ENCODE measurements at places on chromosomes 1 and 21. TPM values are rescaled to one million over a fixed set of nuclear protein-coding genes. Genes with fewer than 3 reads are reported as not detected.

GRCh38 chr1:240320659-240321058, 229.0 kb downstream of the FMN2 start:
- no peaks in the 10 kb centered on the region for H3K36me3 ChIP-seq
- H3K4me1 ChIP-seq = no peaks in the 10 kb centered on the region
- H3K4me3 ChIP-seq = no peak overlapping the region
- H3K27ac ChIP-seq = no peak overlapping the region

DNA sequence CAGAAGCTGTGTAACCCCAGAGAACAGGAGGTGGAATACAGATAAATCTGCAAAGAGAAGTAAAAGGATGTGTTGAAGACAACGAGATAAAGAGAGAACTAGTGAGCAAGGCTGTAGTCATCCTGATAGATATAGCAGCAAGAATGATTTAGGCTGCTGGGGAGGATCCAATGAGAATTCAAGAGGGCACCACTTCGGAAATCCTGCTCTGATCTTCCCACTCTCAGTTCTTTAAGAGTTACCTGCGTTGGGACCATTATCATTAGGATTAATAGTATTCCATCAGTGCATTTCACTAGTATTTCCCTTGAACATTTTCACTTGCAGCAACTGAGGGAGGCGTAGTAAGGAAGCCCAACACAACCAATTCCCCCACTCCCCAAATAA, at the start of gene BRINP3:
TSS of gene BRINP3 (minus strand) at position 103 of the 387 bp plus-strand sequence.
- no peak for DNase-seq
- no peak within 1 kb of the TSS for H3K27ac ChIP-seq
- no peaks in the 10 kb centered on the region for H3K36me3 ChIP-seq
- peaks cover 39% of the 10 kb centered on the region for H3K27me3 ChIP-seq
- no peak within 1 kb of the TSS for H3K4me3 ChIP-seq
- H3K4me1 ChIP-seq = peaks cover 5% of the 10 kb centered on the region

DNA sequence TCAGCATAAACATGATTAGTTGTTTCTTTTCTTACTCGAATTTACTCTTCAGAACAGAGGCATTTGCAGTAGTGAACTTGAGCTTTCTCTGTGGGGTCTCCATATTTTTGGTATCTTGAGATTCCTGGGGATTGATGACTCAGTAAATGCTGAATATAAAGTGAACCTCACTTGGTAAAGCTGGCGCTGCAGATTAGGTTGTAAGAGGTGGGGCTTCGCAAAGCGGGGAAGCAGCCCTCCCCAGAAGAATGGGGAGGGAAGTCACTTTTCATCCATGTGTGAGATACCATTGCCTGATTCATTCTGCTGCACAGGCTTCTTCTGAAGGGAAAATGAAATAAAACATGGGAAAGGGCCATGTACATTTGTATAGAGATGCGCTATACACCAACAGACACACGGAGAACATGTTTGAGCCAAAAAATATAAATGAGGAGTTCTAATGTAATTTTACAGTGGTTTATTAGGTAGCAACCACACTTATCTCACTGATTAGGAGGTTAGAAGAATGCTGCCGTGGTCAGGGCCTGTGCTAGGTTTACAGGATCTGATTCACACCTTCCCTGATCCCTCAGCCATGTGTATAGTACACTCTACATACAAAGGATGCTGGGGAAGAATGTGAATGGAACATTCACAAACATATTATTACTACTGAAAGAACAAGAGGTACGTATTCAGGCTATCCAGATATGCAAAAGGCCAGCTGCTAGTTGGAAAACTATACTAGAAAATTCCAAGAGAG, 63.5 kb downstream of the DNTTIP2 start:
- no peak overlapping the region for H3K27ac ChIP-seq
- H3K4me1 ChIP-seq = peaks cover 13% of the 10 kb centered on the region
- H3K27me3 ChIP-seq = no peaks in the 10 kb centered on the region
- H3K4me3 ChIP-seq = no peak overlapping the region

DNA sequence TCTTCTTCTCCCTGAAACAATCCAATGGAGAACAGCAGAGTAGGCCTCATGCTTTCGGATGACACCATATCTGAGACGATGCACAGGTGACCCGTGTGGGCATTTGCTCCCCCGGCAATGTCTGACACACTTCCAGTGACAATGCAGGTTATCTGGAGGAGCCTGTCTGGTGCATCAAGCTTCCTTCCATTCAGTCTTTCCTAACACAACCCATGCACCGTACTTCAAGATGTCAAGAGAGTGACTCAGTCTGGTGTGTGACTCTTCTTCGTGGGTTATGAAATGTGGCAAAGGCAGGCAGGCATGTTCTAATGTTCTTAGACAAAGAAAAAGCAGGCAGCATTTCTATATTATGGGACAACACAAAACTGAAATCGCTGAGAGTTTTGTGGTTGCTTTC, 159.1 kb downstream of the EDEM3 start:
- H3K27me3 ChIP-seq = peaks cover under 1% of the 10 kb centered on the region
- H3K27ac ChIP-seq = no peak overlapping the region
- H3K36me3 ChIP-seq = no peaks in the 10 kb centered on the region
- DNase-seq = no peak
- no peaks in the 10 kb centered on the region for H3K4me1 ChIP-seq
- no peak overlapping the region for H3K4me3 ChIP-seq

CCDC30 gene
- 0.68 TPM for total RNA-seq

- no peak overlapping the region for H3K4me3 ChIP-seq
- H3K36me3 ChIP-seq = peaks cover 42% of the 10 kb centered on the region
- H3K4me1 ChIP-seq = peaks cover 12% of the 10 kb centered on the region
- no peaks in the 10 kb centered on the region for H3K27me3 ChIP-seq
- no peak for DNase-seq
These were observed 23.7 kb downstream of the SKI start for GRCh38 chr1:2251786-2252185.

DNA sequence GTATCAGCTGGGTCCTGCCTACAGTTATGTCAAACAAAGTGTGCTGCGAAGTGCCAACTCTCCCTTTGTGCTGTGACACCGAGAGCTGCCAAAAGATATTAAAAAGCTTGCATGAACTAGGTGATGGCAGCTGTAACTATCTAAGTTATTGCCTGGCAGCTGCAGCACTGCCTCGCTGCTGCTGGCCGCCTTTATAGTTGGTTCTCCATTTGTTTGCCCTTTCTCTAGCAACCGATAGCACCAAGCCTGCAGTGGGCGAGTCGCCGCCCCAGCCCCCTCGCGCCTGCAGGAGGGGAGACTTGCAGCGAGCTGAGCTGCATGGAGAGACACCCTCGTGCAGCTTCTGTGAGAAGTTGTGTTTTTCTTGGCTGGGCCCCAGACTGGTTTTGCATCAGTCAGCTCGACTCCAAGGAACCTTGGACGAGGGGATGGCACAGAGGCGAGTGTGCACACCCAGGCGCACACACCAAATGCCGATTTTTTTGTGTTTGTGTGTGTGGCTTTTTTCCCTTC, 330.6 kb downstream of the RPS6KC1 start:
- H3K4me3 ChIP-seq = no peak overlapping the region
- no peaks in the 10 kb centered on the region for H3K36me3 ChIP-seq
- no peaks in the 10 kb centered on the region for H3K4me1 ChIP-seq
- no peak for DNase-seq

HLX gene
- total RNA-seq = 5.7 TPM

GRCh38 chr21:15221799-15222386, 157.1 kb upstream of the NRIP1 start:
- no peaks in the 10 kb centered on the region for H3K36me3 ChIP-seq
- H3K4me3 ChIP-seq = no peak overlapping the region
- no peak for DNase-seq
- H3K27me3 ChIP-seq = no peaks in the 10 kb centered on the region

C1orf53 gene
- total RNA-seq = 1.3 TPM

- H3K27ac ChIP-seq = no peak overlapping the region
- peaks cover 49% of the 10 kb centered on the region for H3K4me1 ChIP-seq
- no peak for DNase-seq
- H3K36me3 ChIP-seq = peaks cover 23% of the 10 kb centered on the region
- H3K4me3 ChIP-seq = no peak overlapping the region
These were observed 55.3 kb downstream of the MAN1C1 start for GRCh38 chr1:25671929-25672328.

GRCh38 chr1:32239337-32239736, 7.7 kb upstream of the FAM167B start:
- peaks cover 2% of the 10 kb centered on the region for H3K36me3 ChIP-seq
- no peaks in the 10 kb centered on the region for H3K27me3 ChIP-seq
- H3K27ac ChIP-seq = no peak overlapping the region
- peaks cover 13% of the 10 kb centered on the region for H3K4me1 ChIP-seq
- peak overlapping the region; percentile 85 for H3K4me3 ChIP-seq

DNA sequence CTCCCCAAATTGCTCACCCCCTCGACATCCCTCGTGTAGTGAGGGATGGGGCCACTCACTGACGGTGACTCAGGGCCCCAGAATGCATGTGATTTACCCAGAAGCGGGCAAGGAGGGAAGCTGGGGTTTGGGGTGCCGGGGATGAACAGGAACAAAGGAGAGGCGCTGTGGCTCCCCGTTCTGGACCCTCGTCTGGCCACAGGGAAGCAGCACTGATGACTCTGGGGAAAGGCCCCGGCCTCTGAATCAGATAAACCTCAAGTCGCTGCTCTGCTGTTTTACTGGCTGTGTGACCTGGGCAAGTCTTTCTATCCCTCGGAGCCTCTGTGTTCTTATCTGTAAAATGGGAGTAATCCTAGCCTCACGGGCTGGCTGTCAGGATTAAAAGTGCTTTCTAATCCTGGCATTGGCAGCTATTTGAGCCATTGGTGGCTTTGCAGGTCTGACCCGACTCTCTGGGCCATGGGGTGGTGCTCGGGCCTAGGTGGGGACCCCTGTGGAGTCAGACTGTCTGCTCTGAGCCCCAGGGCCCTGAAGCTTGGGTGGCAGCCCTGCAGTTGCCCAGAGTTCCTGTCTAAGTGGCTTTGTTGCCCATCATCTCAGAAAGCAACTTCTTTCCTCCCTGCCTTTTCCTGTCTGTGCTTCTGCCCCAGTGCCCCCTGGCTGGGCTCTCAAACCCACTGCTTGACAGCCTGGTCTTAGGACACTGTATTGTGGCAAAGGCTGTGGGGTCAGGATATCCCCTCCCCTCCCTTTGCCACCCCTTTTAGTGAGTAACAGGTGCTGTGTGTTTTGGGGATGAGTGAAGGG, 5.5 kb downstream of the TNFRSF1B start:
- peak overlapping the region; percentile 86 for H3K4me3 ChIP-seq
- H3K27ac ChIP-seq = peak overlapping the region; percentile 95
- DNase-seq = peak; percentile 72
- peaks cover 83% of the 10 kb centered on the region for H3K4me1 ChIP-seq
- H3K36me3 ChIP-seq = peaks cover 58% of the 10 kb centered on the region

DNA sequence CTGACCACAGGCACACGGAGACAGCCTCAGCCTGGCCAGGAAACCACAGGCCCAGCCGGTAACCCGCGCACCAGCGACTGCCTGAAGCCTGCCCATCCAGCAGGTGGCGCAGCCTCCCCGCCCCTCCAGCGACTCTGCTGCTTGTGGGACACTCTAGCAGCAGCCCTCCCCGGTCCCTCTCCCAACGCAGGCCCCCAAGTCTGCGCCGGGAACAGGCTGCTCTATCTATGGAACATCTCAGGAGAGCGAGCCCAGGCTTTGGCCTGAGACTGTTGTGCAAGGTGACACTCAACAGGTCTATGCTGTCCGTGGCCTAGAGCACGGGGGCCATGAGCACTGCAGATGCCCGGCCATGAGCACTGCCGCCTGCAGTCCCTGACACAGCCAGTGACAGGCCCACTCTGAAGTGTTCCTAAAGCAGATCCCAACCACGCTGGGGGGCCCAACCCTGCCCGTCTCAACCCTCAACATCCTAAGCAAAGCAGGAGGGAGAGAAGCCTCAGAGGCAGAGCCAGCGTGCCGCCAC, 28.4 kb downstream of the WDR4 start:
- peaks cover 53% of the 10 kb centered on the region for H3K36me3 ChIP-seq
- H3K4me1 ChIP-seq = peaks cover 4% of the 10 kb centered on the region
- no peak overlapping the region for H3K27ac ChIP-seq
- H3K4me3 ChIP-seq = no peak overlapping the region
- DNase-seq = peak; percentile 79
- no peaks in the 10 kb centered on the region for H3K27me3 ChIP-seq

- H3K4me3 ChIP-seq = no peak overlapping the region
- H3K4me1 ChIP-seq = peaks cover 34% of the 10 kb centered on the region
- no peaks in the 10 kb centered on the region for H3K27me3 ChIP-seq
These were observed 15.2 kb downstream of the SPATA21 start for GRCh38 chr1:16422041-16422440.

DNA sequence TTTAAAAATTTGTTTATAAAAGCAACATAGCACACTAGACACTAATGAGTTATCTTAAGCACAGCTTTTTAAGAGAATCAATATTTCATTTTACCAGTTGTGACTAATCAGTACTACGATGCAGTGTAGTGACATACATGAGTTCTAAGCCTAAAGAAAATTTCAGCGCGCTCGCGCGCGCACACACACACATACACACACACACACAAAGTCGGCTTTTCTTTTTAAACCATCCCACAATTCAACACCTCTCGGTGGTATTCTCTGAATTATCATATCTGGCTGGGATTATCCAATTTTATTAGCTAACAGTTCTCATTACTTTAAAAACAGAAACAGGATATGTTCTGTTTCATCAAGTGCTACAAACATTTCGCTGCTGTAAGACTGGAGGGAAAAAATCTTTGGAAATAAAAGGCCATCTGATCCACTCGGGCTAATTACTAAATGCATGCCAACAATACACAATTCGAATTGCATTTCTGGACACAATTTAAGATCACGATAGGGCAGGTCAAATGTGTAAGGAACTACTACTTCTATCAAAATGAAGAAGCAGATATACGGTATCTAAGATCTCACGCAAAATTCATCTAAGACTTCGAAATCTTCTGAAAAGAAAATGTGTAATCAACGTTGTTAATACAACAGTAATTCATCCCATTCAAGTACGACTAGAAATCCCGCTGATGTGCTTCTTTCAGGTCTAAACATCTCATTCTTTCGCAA, 1.2 kb downstream of the TUT4 start:
- peaks cover 1% of the 10 kb centered on the region for H3K27me3 ChIP-seq
- no peak overlapping the region for H3K4me3 ChIP-seq
- H3K4me1 ChIP-seq = peaks cover 28% of the 10 kb centered on the region
- DNase-seq = peak; percentile 80
- no peak overlapping the region for H3K27ac ChIP-seq

DNA sequence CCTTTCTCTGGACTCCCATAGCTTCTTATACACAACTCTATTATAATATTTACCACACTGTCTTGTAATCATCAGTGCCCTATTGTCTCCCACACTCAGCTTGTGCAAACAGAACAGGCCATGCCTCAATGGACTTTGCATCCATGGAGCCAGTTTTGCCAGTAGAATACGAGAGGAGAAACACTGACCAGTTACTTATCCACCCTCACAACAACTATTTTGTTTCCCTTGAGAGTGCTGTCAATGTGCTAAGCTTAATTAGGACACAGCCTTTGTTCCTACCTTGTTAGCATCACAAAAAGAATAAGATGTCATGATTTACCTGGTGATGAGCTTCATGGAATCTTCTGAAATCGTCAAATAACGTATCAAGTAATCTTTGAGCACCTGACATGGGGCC, 18.1 kb upstream of the LRRC52 start:
- H3K36me3 ChIP-seq = no peaks in the 10 kb centered on the region
- no peak overlapping the region for H3K27ac ChIP-seq
- H3K27me3 ChIP-seq = peaks cover 37% of the 10 kb centered on the region
- H3K4me3 ChIP-seq = no peak overlapping the region
- no peak for DNase-seq
- H3K4me1 ChIP-seq = no peaks in the 10 kb centered on the region

OR2T11 gene
- total RNA-seq = not detected
